Vagina (tissue), 2 donors: ENCODE measurements at places on chromosomes 3 and 15. TPM values are rescaled to one million over a fixed set of nuclear protein-coding genes. Genes with fewer than 3 reads are reported as not detected.

- no peaks in the 10 kb centered on the region for H3K4me1 ChIP-seq
- no peaks in the 10 kb centered on the region for H3K36me3 ChIP-seq
- H3K27me3 ChIP-seq, result no peaks in the 10 kb centered on the region
- H3K4me3 ChIP-seq, result no peak overlapping the region
Measured at GRCh38 chr3:144810160-144810559, 838.5 kb downstream of the DIPK2A start.

GRCh38 chr3:12719984-12720898 is 38.8 kb downstream of the TMEM40 start:
- H3K36me3 ChIP-seq, result no peaks in the 10 kb centered on the region
- peak overlapping the region; percentile 31 for H3K4me3 ChIP-seq
- no peak for DNase-seq

Gene ROPN1B
- total RNA-seq, result not detected

DNA sequence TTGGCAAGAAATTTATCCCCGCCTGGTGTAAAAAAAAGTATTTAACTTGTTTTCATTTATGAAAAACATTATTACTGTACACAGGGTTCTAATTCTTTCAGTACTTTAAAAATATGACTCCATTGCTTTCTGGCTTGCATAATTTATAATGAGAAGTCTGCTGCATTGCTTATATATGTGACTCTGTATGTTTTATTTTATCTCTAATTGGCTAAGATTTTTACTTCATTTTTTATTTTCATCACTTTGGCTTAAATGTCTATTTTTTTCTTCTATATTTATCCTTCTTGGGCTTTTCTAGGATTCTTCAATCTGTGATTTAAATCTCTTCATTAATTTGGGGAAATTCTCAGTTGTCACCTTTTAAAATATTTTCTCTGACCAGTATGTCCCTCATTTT is 636.6 kb upstream of the NR2F2 start:
- H3K27me3 ChIP-seq, result no peaks in the 10 kb centered on the region
- no peak overlapping the region for H3K4me3 ChIP-seq
- no peaks in the 10 kb centered on the region for H3K36me3 ChIP-seq

GRCh38 chr3:54891540-54891897 is 36.3 kb downstream of the LRTM1 start:
- H3K36me3 ChIP-seq, result no peaks in the 10 kb centered on the region
- no peak overlapping the region for H3K4me3 ChIP-seq
- H3K27ac ChIP-seq, result peak overlapping the region; percentile 74
- peak; percentile 94 for DNase-seq

- H3K4me1 ChIP-seq, result peaks cover 20% of the 10 kb centered on the region
- H3K27me3 ChIP-seq, result no peaks in the 10 kb centered on the region
- H3K36me3 ChIP-seq, result no peaks in the 10 kb centered on the region
- H3K27ac ChIP-seq, result no peak overlapping the region
- no peak overlapping the region for H3K4me3 ChIP-seq
- no peak for DNase-seq
Measured at GRCh38 chr3:42680271-42680670, 5.1 kb upstream of the KLHL40 start.
